ENCODE measurements at places on chromosomes 11 and 22.

DNA sequence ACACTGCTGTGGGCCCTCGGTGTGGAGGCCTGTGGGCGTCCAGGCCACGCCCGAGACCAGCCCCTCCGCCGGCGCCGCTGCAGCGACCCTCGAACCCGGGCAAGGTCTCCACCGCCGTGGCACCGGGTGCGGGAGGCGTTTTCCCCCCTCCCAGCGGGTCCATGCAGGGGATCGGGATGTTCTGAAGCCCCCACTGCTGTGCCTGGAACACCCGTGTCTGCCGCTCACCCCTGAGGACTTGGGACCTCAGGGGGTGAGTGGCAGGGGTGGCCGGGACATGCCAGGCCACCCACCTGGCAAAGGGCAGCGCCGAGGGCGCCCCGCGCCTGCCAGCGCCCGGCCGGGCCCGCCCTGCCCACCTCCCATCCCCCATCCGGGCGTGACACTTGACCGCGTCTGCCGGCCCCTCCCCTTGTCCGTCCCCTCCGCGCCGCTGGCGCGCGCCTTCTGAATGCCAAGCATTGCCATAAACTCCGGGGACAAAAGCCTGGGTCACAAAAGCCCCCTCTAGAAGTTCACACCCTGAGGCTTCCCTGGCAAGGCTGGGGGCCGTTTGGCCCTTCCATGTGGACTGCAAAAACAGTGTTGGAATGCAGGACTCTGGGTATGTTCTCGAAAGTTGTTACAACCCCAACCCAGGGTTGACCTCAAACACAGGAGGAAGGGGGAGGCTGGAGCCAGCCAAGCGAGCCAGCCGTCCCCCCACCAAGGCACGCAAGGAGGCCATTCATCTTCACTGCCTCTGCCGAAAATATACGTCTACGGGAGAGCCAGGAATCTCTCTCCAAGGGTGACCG, 819 bp upstream of the KCNQ1OT1 start:
- H3K27ac ChIP-seq, result peak overlapping the region; percentile 90
- H3K27me3 ChIP-seq, result no peaks in the 10 kb centered on the region
- peak overlapping the region; percentile 87 for H3K4me3 ChIP-seq
- peaks cover 2% of the 10 kb centered on the region for H3K4me1 ChIP-seq
- no peaks in the 10 kb centered on the region for H3K36me3 ChIP-seq
- peak; percentile 68 for DNase-seq

DNA sequence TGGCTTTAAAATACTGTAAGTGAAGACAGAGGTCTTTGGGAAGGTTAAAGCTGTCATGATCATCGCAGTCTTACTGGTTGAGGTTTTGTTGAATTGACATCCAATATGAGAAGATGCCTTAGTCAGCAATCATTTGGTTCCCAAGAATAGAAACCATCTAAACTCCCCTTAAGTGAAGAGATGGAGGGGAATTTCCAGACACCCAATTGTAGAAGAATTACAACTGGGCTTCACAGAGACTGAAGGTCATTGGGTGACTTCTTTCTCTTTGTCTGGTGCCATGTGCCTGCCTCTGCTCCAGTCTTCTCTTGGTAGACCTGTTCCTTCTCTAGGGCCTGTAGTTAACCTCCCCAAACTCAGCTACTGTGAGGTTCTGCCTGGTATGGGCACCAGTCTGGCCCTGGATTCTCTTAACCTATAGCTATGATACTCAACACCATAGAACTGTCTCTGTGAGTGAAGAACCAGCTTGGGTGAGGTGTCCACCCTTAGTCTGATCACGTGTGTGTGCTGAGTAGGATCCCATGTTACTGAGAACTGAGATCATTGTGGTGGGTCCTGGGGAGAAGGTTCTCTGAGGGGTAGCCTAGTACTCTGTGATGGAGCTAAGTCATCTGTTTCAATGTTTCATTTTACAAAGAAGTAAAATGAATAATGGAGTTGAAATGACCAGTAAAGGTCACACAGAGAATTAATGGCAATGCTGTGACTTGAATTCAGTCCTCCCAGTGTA, 182.5 kb downstream of the CSNK2A3 start:
- no peak for DNase-seq
- H3K4me3 ChIP-seq, result no peak overlapping the region
- H3K27ac ChIP-seq, result no peak overlapping the region
- H3K27me3 ChIP-seq, result no peaks in the 10 kb centered on the region
- no peaks in the 10 kb centered on the region for H3K4me1 ChIP-seq
- no peaks in the 10 kb centered on the region for H3K36me3 ChIP-seq

DNA sequence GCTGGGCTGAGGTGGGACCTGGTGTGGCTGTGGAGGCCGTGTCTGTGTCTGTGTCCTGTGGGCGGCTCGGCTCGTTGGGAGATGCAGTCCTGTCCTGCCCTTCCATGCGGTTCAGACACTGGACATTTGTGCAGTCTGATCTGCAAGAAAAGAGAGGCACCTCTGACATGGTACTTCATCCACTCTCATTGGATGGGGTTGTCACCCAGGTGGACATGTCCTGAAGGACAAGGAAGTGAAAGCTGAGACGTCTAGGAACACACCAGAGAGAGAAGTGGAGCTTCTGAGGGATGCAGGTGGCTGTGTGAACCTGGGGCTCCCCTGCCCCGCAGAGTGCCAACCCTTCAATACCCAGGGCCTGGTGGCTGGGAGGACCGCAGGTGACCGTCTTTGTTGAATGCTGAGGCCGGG, 18.4 kb downstream of the TBX1 start:
- H3K4me3 ChIP-seq, result no peak overlapping the region
- no peak overlapping the region for H3K27ac ChIP-seq
- no peaks in the 10 kb centered on the region for H3K27me3 ChIP-seq
- H3K4me1 ChIP-seq, result no peaks in the 10 kb centered on the region
- no peak for DNase-seq

DNA sequence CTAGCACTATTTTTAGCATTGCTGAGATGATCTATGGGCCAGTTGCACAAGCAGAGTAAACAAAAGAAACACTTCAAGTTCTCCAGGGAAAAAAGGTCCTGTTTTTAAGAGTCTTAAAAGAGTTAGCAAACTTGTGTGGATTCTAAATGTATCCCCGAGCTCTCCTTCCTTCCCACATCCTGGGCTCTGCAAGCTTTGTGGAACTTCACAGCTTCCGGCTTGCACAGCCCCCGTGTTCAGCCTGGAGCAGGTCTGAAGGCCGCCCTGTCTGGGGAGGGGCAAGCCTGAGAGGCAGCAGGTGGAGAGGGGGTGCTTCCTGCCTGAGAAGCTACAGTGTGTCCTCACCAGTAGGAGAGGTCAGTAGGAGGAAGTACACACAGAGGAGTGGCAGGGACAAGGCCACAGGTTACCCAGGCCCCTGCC, 35.1 kb upstream of the SUSD2 start:
- H3K27ac ChIP-seq, result peak overlapping the region; percentile 77
- H3K27me3 ChIP-seq, result no peaks in the 10 kb centered on the region
- no peak overlapping the region for H3K4me3 ChIP-seq
- no peaks in the 10 kb centered on the region for H3K36me3 ChIP-seq
- H3K4me1 ChIP-seq, result peaks cover 33% of the 10 kb centered on the region

DNA sequence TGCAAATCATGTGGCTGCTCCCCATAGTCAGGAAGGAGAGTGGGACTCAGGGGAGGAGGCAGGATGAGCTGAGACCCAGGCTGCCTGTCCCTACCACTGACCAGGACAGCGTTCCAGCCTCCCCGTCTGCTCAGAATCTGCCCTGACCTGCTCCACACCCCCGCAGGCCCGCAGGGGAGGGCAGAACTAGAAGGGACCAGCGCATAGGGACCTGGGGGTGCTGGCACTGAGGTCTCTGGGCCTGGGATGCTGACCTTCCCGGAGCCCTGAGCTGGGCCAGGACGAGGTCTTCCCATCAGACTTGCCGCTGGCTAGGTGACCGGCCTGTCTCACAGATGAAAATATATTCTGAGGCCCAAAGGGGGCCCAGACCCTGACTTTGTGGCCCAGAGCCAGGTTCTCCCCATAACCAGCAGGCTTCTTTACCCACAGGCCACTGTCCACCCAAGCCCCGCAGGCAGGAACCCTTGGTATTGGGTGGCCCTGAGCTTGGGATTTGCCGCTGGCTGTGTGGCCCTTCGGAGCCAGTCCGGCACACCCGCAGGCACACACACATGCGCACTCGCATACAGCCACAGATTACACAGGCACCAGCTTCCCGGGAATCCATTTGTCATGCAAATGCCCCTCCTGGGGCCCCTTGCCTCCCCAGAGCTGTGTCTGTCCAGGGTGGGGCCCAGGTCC, 13.8 kb upstream of the PIM3 start:
- no peak overlapping the region for H3K27ac ChIP-seq
- no peak for DNase-seq
- no peaks in the 10 kb centered on the region for H3K36me3 ChIP-seq

DNA sequence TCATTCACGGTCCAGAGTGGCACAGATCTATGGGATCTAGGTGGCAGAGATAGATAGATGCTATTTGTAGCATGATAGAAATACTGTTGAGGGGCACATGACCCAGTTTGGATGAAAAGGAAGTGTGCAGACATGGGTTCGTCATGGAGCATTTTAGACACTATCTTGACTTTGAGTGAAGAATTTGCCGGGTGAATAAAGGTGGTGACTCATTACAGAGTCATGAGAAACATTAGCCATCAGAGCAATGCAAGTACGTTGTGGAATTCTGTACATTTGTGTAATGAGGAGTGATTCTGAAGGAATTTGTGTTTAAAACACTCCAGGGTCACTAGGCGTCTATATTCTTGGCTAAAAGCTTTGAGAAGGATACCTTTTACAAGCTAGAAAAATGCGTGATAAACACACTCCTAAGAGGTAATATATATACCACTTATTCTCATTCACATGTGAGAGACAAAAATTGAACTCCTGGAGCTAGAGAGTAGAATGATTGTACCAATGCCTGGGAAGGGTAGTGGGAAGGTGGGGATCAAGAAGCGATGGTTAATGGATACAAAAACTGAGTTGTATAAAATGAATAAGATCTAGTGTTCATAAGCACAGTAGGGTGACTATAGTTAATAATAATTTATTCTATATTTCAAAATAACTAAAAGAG, 593.7 kb upstream of the LUZP2 start:
- no peaks in the 10 kb centered on the region for H3K4me1 ChIP-seq
- no peaks in the 10 kb centered on the region for H3K36me3 ChIP-seq
- H3K4me3 ChIP-seq, result no peak overlapping the region
- no peak overlapping the region for H3K27ac ChIP-seq

DNA sequence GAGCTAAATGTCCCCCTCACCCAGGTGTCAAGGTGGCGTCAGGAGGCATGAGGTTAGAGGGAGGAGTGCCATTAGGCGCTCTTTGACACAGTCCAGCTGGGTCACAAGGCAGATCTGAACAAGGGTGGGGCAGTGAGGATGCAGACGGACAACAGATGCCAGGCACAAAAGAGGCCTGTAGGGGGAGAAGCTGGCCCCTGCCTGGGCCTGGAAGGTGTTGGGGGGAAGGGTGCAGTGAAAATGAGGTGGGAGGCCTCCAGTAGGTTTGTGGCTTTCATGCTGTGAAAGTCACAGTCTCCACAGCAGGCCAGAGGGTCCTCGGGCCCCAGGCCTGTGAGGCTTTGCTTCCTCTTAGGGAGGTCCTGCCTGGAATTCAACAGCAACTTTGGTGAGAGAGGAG, 85.0 kb upstream of the PLET1 start:
- DNase-seq, result no peak
- H3K4me1 ChIP-seq, result peaks cover 3% of the 10 kb centered on the region
- no peak overlapping the region for H3K4me3 ChIP-seq
- H3K27me3 ChIP-seq, result no peaks in the 10 kb centered on the region
- H3K27ac ChIP-seq, result no peak overlapping the region
- no peaks in the 10 kb centered on the region for H3K36me3 ChIP-seq

DNA sequence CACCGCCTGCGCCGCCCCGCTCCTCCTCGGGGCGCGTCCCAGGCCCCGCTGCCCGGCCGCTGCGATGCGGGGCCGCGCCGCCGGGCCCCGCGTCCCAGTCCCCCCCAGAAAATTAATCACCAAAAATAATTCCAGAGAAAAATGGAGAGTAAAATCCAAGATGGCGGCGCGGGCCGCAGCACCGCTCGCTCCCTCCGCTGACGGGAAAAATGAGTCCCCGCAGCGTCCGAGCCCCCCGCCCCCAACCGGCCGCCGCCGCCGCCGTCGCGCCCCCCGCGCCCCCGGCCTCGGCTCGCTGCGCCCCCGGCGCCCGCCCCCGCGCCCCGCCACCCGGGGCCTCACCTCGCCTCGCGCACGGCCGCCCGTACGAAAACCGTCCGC, at the start of gene KMT5B:
KMT5B (minus strand) TSS at position 162 of the 381 bp plus-strand sequence. CDS start 23,220 bp downstream, outside the sequence.
- peak within 1 kb of the TSS; percentile 77 for H3K4me3 ChIP-seq
- no peaks in the 10 kb centered on the region for H3K27me3 ChIP-seq
- peaks cover 32% of the 10 kb centered on the region for H3K4me1 ChIP-seq
- DNase-seq, result peak; percentile 56
- H3K36me3 ChIP-seq, result no peaks in the 10 kb centered on the region
- H3K27ac ChIP-seq, result peak within 1 kb of the TSS; percentile 99

DNA sequence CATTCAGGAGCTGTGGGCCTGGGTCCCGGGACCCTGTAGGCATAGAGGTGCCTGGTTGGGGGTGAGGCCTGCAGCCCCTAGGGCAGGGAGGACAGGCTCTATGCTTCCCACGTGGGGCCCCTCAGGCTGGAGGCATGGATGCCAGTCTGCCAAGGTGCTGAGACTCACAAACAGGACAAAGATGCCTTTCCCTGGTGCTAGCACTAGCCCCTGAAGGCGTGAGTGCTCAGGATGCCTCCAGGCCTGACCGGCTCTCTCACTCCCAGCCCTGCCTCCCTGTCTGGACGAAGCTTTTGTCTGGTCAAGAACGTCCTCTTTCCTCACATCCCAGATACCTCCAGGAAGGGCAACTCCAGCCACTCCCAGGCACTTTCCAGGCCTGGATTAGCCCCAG, 2.1 kb downstream of the CDC42BPG start:
- no peak overlapping the region for H3K4me3 ChIP-seq
- DNase-seq, result no peak
- peaks cover 4% of the 10 kb centered on the region for H3K4me1 ChIP-seq
- H3K27me3 ChIP-seq, result no peaks in the 10 kb centered on the region
- no peaks in the 10 kb centered on the region for H3K36me3 ChIP-seq

GRCh38 chr11:93850594-93851018, at the start of gene VSTM5:
Gene VSTM5, minus strand, starts transcription at chr11:93850618. Its CDS starts 116 bp downstream, at chr11:93850502.
- no peak within 1 kb of the TSS for H3K27ac ChIP-seq
- H3K27me3 ChIP-seq, result no peaks in the 10 kb centered on the region
- no peaks in the 10 kb centered on the region for H3K36me3 ChIP-seq

GRCh38 chr22:35264986-35265385, 7.7 kb downstream of the HMGXB4 start:
- peaks cover 2% of the 10 kb centered on the region for H3K36me3 ChIP-seq
- no peak overlapping the region for H3K4me3 ChIP-seq
- no peaks in the 10 kb centered on the region for H3K27me3 ChIP-seq
- no peak for DNase-seq

All from testis (tissue), 5 donors.